Thyroid gland (tissue), 4 donors: ENCODE measurements at places on chromosomes 12 and 14. TPM values are rescaled to one million over a fixed set of nuclear protein-coding genes. Genes with fewer than 3 reads are reported as not detected.

The PLCZ1 gene
- not detected for total RNA-seq

The OTUB2 gene
- 0.45 TPM for total RNA-seq

The SLC22A17 gene
- 27.5 TPM for total RNA-seq

The ZFHX2 gene
- 1.2 TPM for total RNA-seq

The ADCY4 gene
- total RNA-seq = 54.5 TPM

The OVCH1 gene
- 3.0 TPM for total RNA-seq

The DBX2 gene
- 0.13 TPM for total RNA-seq

The NGB gene
- total RNA-seq = not detected

The LRRC10 gene
- not detected for total RNA-seq

The DIO2 gene
- 206 TPM for total RNA-seq

The LGMN gene
- 253 TPM for total RNA-seq

The ADAMTS20 gene
- not detected for total RNA-seq

The MAP1LC3B2 gene
- not detected for total RNA-seq

The IL26 gene
- not detected for total RNA-seq

The NANOG gene
- total RNA-seq = 1.6 TPM

The MOK gene
- total RNA-seq = 57.7 TPM

The FERMT2 gene
- total RNA-seq = 98.5 TPM

The PPP1CC gene
- 85.3 TPM for total RNA-seq

The ATG101 gene
- 48.5 TPM for total RNA-seq

The CMA1 gene
- not detected for total RNA-seq

The MYF6 gene
- not detected for total RNA-seq

The SERPINA3 gene
- total RNA-seq = 16.3 TPM

The ATL1 gene
- total RNA-seq = 4.1 TPM

The PLD4 gene
- total RNA-seq = not detected

The HCFC2 gene
- 26.0 TPM for total RNA-seq

The CEP83 gene
- 30.1 TPM for total RNA-seq

The ASCL1 gene
- total RNA-seq = 1.7 TPM

The MMP19 gene
- 4.0 TPM for total RNA-seq

The SMIM41 gene
- not detected for total RNA-seq

The SART3 gene
- total RNA-seq = 64.2 TPM

The DCTN2 gene
- total RNA-seq = 199 TPM

The KRT73 gene
- not detected for total RNA-seq

The WIF1 gene
- total RNA-seq = not detected

The RAD51AP1 gene
- total RNA-seq = 4.8 TPM

The TAS2R42 gene
- not detected for total RNA-seq

The KRT5 gene
- not detected for total RNA-seq

The NOVA1 gene
- total RNA-seq = 9.8 TPM
